ENCODE measurements at places on chromosomes 3 and 15.
A peak's percentile ranks its signal among the peaks of the same experiment; 100 is the strongest.

DNA sequence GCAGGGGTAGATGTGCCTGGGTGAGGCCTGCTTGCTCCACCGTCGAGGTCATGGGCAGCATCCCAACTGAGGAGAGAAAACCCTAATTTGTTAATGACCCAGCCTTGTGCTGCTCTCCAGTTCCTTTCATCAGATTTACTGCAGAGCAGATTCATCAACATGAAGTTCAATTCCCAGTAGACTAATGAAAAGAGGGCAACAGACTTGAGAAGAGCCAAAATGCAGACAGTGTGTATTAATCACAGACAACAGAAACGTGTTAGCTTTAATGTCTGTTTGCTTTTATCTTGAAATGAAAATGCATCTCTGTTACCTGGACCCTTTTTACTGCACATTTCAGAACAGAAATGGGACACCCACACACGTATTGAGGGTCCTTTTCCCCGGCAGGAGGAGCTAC is 103.5 kb upstream of the TRIM42 start:
- no peak for DNase-seq
- no peaks in the 10 kb centered on the region for H3K36me3 ChIP-seq
- H3K27ac ChIP-seq, result no peak overlapping the region
- H3K4me1 ChIP-seq, result peaks cover 2% of the 10 kb centered on the region
- H3K4me3 ChIP-seq, result no peak overlapping the region
- peaks cover 7% of the 10 kb centered on the region for H3K27me3 ChIP-seq

DNA sequence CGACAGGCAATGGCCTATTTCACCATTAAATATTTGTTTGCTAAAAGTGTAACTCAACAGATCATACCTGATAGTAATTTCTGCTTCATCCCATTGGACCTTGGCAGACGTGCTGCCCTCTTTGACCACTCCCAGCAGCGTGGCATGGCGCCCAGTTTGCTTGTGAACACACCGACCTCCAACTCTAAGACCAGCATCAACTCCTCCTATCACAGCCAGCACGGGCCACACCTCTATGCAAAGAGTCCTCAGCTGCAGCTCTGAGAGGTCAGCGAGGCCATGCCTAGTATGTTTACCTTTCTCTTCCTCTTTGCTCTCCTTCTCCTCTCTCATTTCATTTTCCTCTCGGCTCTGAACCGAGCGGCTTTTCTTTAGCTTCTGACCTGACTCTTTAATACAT is 80.6 kb downstream of the FBXL22 start:
- peaks cover 12% of the 10 kb centered on the region for H3K36me3 ChIP-seq
- H3K4me3 ChIP-seq, result no peak overlapping the region
- H3K27ac ChIP-seq, result no peak overlapping the region
- peaks cover 5% of the 10 kb centered on the region for H3K4me1 ChIP-seq
- H3K27me3 ChIP-seq, result no peaks in the 10 kb centered on the region
- DNase-seq, result no peak

GRCh38 chr3:186854954-186855353 is 12.4 kb downstream of the ADIPOQ start:
- no peaks in the 10 kb centered on the region for H3K27me3 ChIP-seq
- DNase-seq, result no peak
- H3K36me3 ChIP-seq, result peaks cover 6% of the 10 kb centered on the region
- peaks cover 3% of the 10 kb centered on the region for H3K4me1 ChIP-seq
- no peak overlapping the region for H3K4me3 ChIP-seq
- H3K27ac ChIP-seq, result no peak overlapping the region

- no peak overlapping the region for H3K27ac ChIP-seq
- DNase-seq, result no peak
- no peaks in the 10 kb centered on the region for H3K27me3 ChIP-seq
Observed at GRCh38 chr3:127002195-127003174, 19.6 kb downstream of the PLXNA1 start.

GRCh38 chr3:158768361-158768787 is 33.5 kb upstream of the MFSD1 start:
- no peak for DNase-seq
- H3K4me1 ChIP-seq, result no peaks in the 10 kb centered on the region
- H3K4me3 ChIP-seq, result no peak overlapping the region

DNA sequence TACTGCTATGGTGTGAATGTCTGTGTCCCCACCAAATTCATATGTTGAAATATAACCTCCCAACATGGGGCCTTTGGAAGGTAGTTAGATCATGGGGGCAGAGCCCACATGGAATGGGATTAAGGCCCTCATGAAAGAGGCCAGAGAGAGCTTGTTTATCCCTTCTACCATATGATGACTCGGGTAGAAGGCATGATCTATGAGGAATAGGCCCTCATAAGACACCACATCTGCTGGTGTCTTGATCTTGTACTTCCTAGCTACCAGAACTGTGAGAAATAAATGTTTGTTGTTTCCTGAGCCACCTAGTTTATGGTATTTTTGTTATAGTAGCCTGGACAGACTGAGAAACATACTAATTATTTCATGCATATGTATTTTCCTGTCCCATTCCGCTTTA is 51.9 kb downstream of the WWTR1 start:
- H3K36me3 ChIP-seq, result no peaks in the 10 kb centered on the region
- no peak for DNase-seq
- H3K4me1 ChIP-seq, result no peaks in the 10 kb centered on the region
- H3K27me3 ChIP-seq, result peaks cover 3% of the 10 kb centered on the region

GRCh38 chr3:159996018-159996417 is 7.4 kb downstream of the IL12A start:
- no peak overlapping the region for H3K4me3 ChIP-seq
- no peaks in the 10 kb centered on the region for H3K27me3 ChIP-seq
- DNase-seq, result no peak
- no peak overlapping the region for H3K27ac ChIP-seq
- no peaks in the 10 kb centered on the region for H3K4me1 ChIP-seq
- no peaks in the 10 kb centered on the region for H3K36me3 ChIP-seq

DNA sequence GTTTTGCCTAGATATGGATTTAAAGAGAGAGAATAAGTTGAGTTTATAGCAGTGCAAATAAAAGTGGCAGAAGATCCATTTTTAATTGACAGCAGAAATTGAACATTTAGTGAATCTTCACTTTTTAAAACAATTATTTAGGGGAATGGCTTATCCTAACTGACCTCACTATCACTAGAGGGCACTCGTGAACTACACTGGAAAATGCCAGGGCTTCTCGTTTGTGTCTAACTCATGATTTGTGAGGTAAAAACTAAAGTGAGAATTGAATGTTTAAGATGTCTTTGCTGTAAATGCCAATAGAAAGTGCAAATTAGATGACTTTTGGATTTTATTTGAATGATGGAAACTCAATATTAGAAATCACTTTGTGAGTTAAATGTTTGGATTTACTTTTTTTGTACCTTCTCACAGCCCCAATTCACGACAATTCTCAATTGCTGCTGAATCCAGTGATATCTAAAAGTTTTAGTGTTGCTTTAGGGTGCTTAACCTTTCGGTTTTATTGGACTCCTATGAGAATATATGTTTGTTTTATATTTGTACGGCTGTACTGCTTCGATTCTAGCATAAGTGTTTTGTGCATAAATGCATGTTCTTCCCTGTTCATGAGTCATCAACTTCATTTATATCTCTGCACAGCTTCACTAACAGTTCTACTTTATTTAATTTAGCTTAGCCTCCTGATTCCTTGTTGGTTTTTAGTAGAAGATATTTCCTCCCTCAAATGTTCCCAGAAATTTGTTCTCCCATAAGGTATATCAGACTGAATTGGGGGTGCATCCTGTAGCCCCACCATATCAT is 462.1 kb downstream of the MFSD1 start:
- no peak overlapping the region for H3K4me3 ChIP-seq
- no peaks in the 10 kb centered on the region for H3K4me1 ChIP-seq
- H3K27ac ChIP-seq, result no peak overlapping the region
- H3K27me3 ChIP-seq, result peaks cover 6% of the 10 kb centered on the region
- DNase-seq, result no peak

DNA sequence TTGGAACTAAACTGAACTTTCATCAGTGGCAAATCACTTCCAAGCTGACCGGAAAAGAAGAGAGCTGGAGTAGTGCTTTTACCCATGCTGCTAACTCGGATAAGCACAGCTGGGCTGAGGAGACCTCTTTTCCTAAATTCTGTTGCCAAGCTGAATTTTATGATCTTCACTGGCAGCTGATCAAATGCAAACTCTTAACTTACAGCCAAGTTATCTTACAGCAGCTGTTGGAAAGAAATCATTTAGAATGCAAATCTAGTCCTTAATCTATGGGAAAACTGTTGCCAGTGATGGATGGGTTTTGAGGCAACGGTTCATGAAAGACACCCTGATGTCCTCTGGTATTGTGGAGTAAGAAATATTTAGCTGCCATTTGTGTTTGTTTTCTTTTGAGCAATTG is 216.5 kb downstream of the ZNF385D start:
- H3K27me3 ChIP-seq, result no peaks in the 10 kb centered on the region
- H3K4me3 ChIP-seq, result no peak overlapping the region

GRCh38 chr15:45891766-45892165 is 256.9 kb downstream of the SQOR start:
- no peak for DNase-seq
- no peaks in the 10 kb centered on the region for H3K36me3 ChIP-seq
- no peak overlapping the region for H3K27ac ChIP-seq
- H3K4me3 ChIP-seq, result no peak overlapping the region
- H3K4me1 ChIP-seq, result no peaks in the 10 kb centered on the region

DNA sequence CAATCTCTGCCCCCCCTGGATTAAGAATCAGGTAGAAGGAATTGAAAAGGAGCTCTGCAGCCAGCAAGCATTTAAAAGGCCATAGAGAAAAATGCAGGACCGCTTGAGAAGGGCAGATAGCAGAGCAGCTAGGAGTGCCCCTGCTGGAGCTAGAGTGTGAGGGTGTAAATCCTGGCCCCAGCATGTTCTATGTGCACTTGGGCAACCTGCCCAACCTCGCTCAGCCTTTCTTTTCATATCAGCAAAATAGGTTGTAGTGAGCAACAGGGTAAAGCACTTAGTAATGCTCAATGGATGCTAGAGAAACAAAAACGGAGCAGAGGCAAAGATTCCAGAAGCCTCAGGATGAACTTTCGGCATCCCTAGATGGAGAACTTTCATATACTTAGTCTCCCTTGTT is 25.0 kb upstream of the THBS1 start:
- H3K4me1 ChIP-seq, result peaks cover 2% of the 10 kb centered on the region
- no peak overlapping the region for H3K4me3 ChIP-seq
- H3K27me3 ChIP-seq, result peaks cover 5% of the 10 kb centered on the region
- H3K27ac ChIP-seq, result no peak overlapping the region
- no peak for DNase-seq

- no peaks in the 10 kb centered on the region for H3K27me3 ChIP-seq
- H3K36me3 ChIP-seq, result no peaks in the 10 kb centered on the region
- no peak overlapping the region for H3K4me3 ChIP-seq
- DNase-seq, result no peak
- H3K27ac ChIP-seq, result no peak overlapping the region
- H3K4me1 ChIP-seq, result no peaks in the 10 kb centered on the region
Observed at GRCh38 chr15:53246404-53246803, 456.3 kb upstream of the ONECUT1 start.

DNA sequence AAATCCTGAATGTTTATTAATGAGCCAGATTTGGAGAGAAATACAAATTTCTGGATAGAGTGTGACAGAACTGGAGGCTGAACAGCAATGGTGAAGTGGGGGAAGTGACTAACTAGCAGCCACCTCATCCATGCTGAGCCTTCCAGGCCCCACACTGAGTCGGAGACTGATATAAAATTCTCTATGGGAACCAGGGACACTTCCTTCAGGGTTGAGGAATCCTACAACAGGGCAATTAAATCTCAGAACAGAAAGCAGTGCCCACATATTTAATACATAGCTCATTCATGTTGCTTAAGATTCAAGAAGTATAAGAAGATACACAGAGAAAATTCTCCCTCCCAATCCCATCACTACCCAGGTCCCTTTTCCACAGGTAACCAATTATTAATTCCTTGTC is 49.3 kb downstream of the HACD2 start:
- peaks cover 24% of the 10 kb centered on the region for H3K4me1 ChIP-seq
- no peak for DNase-seq
- no peak overlapping the region for H3K4me3 ChIP-seq
- H3K27me3 ChIP-seq, result no peaks in the 10 kb centered on the region
- peaks cover 5% of the 10 kb centered on the region for H3K36me3 ChIP-seq
- H3K27ac ChIP-seq, result no peak overlapping the region

GRCh38 chr3:20064796-20065564 is 24.7 kb downstream of the KAT2B start:
- H3K4me3 ChIP-seq, result no peak overlapping the region
- DNase-seq, result no peak
- peaks cover 35% of the 10 kb centered on the region for H3K4me1 ChIP-seq
- no peak overlapping the region for H3K27ac ChIP-seq

- DNase-seq, result no peak
- no peaks in the 10 kb centered on the region for H3K4me1 ChIP-seq
- H3K36me3 ChIP-seq, result no peaks in the 10 kb centered on the region
- H3K27me3 ChIP-seq, result no peaks in the 10 kb centered on the region
Observed at GRCh38 chr15:62455441-62455921, 290.4 kb upstream of the C2CD4B start.

DNA sequence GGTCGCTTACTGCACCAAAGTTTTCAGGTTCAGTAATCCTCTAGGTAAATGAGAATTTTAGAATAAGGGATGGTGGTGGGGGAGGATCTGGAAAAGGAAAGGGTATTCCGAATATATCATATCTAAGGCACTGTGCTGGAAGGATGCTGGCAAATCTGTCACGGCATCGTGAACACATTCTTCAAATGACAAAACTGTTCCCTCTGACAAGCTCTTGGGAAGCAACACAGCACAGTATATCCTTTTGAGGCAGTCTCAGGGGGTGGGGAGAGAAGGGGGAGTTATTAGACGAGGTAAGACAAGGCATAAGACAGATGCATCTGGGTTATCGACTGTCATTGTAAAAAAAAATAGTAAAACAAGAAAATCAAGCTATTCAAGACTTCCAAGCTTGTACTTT is 289.6 kb upstream of the LRRN1 start:
- no peaks in the 10 kb centered on the region for H3K4me1 ChIP-seq
- DNase-seq, result no peak
- H3K27me3 ChIP-seq, result no peaks in the 10 kb centered on the region

GRCh38 chr15:67051088-67052045 is 14.0 kb upstream of the SMAD3 start:
- DNase-seq, result no peak
- H3K4me3 ChIP-seq, result no peak overlapping the region
- no peaks in the 10 kb centered on the region for H3K36me3 ChIP-seq
- no peak overlapping the region for H3K27ac ChIP-seq
- peaks cover 20% of the 10 kb centered on the region for H3K4me1 ChIP-seq

DNA sequence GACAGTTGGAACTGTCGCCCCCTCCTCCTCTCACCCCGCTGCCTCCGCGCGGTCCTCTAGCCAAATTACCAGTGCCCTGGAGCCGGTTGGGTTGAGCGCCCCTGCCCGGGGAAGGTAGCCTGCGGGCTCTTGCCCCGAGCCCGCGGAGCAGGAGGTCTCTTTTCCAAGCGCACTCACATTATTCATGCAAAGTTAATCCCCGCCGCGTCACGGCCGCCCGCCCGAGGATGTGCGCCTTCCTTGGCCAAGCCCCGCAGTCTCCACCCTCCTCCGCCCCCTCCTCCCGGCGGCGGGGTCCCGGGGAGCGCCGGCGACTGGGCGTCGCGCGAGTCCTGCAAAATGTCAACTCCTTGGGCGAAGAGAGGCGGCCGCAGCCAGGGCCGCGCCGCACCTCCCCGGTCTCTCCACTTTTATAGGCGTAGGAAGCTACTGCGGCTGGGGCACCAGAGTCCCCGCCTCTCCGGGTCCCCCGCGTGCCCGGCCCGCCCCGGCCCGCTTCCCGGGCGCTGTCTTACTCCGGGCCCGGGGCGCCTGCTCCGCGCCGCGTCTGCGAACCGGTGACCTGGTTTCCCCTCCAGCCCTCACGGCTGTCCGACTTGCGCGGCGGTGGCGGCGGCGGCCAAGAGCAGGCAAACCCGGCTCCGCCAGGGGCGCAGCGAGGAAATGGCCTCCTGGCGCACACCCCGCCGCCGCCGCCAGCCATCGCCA is at the start of gene THRB:
TSS of gene THRB (minus strand) at position 233 of the 708 bp plus-strand sequence.
- H3K27me3 ChIP-seq, result peaks cover 80% of the 10 kb centered on the region
- H3K4me3 ChIP-seq, result peak within 1 kb of the TSS; percentile 50
- no peak within 1 kb of the TSS for H3K27ac ChIP-seq
- H3K4me1 ChIP-seq, result peaks cover 3% of the 10 kb centered on the region

Measured in activated naive CD8-positive, alpha-beta T cell treated with anti-CD3 and anti-CD28 coated beads for 36 hours (primary cell).